Erythroblast (primary cell): ENCODE measurements at places on chromosomes 7 and 10.

GRCh38 chr10:43198682-43199005 lies 60.4 kb downstream of the CSGALNACT2 start:
- DNase-seq = no peak

DNA sequence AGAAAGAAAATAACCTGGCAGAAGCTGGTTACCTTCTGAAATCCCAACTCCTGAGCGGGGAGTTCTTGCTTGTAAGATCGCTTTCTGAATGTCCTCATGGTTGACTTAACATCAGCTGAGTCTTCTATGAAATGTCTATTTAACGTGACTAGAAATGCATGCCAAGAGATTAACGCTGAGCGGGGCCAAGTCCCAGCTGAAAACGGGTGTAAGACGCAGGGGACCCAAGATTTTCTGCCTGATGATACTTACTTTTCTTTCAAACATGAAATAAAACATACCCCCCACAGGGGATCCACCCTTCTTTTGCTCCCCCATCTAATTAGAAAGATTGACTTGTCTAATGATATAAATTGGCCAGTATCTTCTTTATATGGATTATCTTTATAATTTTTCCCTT lies 14.9 kb downstream of the OR9A2 start:
- no peak for DNase-seq

DNA sequence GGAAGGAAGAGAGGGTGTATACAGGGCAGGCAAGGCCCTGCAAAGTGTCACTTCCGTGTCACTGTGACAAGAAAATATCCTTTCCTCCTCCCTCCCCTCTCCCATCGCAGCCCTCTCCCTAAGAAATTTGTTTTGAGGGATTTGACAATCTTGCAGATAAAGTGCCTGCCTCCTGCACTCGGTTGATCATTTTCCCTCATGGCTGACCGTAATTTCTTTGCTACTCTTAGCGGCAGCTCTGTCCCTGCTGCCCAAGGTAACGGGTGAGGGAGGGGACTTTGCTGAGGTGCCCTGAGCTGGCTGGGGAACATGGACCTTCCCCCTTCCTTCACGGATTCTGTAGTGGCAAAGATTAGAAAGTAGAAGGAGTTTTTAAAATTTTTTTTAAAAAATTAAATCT lies 179.1 kb downstream of the TCF7L2 start:
- no peak for DNase-seq

- DNase-seq = no peak
Measured at GRCh38 chr7:55192723-55193122, 172.4 kb upstream of the LANCL2 start.

DNA sequence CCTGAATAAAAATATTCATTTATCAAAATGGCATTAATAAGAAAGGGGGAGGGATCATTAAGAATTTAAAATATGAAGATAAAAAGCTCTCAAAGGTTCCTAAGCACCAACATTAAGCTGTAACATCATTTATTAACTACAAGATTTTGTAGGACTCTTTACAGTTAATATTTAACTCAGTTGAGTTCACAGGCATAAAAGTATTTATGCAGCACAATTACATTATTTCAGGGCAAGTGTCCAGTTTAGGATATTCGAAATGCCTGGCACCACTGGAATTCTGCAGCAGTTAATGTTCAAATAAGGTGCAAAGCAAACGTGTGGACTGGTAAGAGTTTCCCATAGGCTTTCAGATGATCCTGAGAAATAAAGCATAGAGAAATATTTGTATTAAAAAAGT lies 30.5 kb downstream of the NPS start:
- DNase-seq = no peak

DNA sequence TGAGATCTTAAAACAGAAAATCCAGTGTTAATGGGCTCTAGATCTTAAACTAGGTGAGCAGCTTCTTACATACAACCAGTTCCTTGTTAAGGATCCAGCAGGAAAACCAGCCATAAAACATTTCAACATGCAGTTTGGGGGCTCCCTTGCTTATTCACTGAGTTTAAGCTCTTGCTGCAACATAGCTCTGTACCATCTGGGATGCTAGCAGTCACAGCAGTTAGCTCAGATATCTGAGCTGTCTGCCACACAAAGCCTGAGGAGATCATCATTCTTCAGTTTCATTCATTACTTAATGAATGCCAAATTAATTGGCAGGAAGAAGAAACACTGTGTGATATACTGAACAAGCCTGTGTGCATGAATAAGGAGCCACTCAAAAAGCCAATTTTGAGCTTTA lies 62.8 kb downstream of the PODXL start:
- no peak for DNase-seq

GRCh38 chr10:5400468-5401240 lies 4.0 kb downstream of the TUBAL3 start:
- DNase-seq = no peak

DNA sequence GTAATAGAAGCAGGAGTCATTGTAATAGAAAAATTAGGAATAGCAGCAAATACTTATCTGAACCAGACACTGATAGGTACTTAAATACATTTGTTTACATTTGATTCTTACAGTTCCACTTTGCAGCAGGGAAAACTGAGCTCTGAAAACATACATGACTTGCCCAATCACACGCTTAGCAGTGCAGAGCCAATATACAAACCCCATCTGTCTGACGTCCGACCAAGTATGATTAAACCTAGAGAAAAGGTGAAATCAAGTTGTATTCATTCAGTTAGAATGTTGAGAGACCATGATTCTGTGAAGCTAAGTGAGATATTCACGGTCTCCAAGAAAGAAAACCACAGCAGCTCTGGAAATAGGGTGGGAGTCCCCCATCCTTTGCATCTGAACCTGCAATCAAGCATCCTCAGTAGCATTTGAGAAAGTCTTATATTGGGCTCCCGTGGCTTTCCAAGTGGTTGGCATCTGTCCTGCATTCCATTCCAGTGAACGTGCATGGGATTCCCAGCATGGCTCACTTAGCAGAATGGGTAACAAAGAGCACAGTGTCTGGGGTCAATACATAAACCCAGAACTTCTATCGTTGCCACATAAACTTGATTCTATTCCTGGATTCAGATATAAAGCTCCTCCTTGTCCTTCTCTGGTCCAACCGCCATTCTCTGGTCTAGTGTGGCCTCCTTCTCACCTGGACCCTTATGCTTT lies 148.7 kb upstream of the RSU1 start:
- DNase-seq = no peak

GRCh38 chr10:78699971-78700370 lies 368.8 kb upstream of the ZMIZ1 start:
- no peak for DNase-seq

GRCh38 chr10:119488675-119489074 lies 53.8 kb downstream of the RGS10 start:
- DNase-seq = no peak

- no peak for DNase-seq
Measured at GRCh38 chr7:131600085-131600881, 43.9 kb upstream of the PODXL start.

DNA sequence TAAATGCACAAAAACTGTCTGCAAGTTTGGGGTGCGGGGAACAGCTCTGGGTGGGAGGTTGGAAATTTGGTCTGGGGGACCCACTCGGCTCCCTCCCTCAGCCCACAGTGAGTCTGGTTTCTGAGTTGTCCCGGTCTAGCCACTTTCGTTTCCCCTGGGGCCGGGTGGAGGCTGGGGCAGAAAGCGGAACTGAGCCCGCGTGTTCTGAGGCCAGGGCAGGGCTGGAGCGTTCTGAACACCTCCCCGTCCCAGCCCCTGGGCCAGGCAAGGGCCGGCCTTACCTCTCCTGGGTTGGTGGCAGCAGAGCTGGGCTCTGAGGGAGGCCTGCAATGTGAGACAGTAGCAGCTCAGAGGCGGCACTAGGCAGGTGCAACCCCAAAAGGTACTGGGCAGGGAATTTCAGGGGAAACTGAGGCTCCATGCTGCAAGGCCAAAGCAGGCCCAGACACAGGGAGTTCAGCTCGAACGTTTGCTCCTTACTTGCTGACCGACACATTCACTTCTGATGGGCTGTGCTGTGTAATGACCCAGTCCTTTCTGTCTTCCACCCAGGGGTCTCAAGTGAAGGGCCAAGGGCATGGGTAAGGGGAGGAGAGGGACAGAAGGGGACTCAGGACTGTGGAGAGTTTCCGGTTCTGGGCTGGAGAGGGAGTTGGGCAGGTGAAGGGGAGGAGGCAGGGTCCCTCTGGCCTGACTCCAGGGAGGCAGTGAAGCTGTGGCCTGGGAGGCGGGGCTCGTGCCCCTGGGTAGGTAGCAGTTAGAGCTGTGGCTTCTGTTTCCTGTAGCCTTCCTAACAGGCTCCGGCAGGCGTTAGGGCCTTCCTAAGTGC lies 3.0 kb downstream of the IRF5 start:
- no peak for DNase-seq

- DNase-seq = no peak
Measured at GRCh38 chr10:74871595-74872382, 45.4 kb downstream of the KAT6B start.

DNA sequence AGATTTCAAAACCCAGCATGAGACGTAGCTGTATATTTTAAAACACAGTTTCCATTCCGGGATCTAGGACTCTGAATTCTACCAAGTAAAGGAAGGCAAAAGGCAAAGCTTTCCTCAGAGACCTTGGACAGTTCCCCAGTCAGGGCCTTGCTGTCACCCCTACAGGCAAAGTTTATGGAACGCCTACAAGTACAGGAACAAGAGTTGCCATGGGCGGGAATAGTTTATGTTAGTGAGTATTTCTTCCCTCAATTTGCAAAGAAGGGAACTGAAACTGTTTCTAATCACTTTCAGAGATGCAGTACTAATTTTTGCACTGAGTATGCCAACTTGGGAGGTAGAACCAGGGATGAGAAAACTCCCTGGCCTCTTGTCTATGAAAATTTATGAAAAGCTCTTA lies 68.2 kb upstream of the LRGUK start:
- no peak for DNase-seq

GRCh38 chr10:7948371-7949000 lies 106.0 kb upstream of the GATA3 start:
- no peak for DNase-seq
